ENCODE measurements at places on chromosomes 1 and 21.

DNA sequence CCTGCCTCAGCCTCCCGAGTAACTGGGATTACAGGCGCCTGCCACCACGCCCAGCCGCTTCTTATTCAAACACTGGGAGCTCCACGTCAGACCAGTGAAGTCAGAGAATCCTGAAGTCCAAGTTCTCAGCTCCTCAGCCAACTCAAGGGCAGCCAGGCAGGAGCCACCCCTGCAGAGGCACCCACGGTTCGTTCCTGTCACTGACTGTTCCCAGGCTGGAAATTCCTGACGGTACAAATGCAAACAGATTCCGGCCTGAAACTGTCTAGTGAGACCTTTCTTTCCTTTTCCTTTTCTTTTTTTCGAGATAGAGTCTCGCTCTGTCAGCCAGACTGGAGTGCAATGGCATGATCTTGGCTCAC lies 11.7 kb downstream of the SLC35E2B start:
- no peak for DNase-seq

GRCh38 chr1:228263636-228264035 lies 55.8 kb downstream of the OBSCN start:
- no peak for DNase-seq

GRCh38 chr1:66563941-66564630 lies 30.1 kb downstream of the SGIP1 start:
- no peak for DNase-seq

- DNase-seq = no peak
Measured at GRCh38 chr1:245707941-245708340, 553.2 kb downstream of the KIF26B start.

DNA sequence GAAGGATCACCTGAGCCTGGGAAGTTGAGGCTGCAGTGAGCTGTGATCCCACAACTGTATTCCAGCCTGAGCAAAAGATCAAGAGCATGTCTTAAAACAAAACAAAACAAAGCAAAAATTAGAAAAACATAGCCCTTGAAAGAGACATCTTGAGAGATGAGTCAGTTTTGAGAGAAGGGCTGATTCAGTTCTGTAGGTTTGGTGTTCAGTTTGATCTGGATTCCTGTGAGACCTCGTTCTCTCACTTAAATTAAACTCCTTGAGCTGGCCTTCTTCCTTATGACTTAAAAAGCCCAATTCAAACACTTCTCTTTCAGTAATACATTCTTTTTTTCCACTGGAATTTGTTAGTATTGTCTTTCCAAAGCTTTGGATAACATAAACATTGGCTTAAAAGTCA lies 164.2 kb downstream of the NRIP1 start:
- DNase-seq = no peak

DNA sequence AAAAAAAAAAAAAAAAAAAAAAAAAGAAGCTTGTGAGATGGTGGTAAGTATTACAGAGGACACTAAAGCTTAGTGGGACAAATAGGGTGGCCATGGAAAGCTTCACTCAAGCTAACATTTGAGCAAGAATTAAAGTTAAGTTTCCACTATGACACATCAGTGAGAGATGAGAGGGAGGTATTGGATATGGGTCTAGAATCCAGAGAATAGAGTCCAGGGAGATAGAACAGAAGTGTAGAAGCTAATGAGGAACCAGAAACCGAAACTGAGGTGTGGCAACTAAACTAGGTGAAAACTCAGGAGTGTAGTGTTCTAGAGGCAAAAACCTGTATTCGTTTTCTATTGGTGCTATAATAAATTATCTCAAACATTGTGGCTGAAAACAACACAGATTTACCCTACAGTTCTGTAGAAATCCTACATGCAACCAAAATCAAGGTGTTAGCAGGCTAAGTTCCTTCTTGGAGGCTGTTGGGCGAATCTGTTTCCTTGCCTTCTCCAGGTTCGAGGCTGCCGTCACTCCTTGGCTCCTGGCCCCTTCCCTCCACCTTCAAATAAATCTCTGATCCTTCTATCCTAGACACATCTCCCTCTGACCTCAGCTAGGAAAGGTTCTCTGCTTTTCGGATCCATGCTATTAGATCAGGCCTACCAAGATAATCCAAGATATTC lies 36.2 kb downstream of the PTP4A2 start:
- DNase-seq = no peak

GRCh38 chr1:151482017-151482416 lies 22.7 kb upstream of the POGZ start:
- DNase-seq = no peak
